MCF 10A (cell line): ENCODE measurements at places on chromosomes 1 and 21. TPM values are rescaled to one million over a fixed set of nuclear protein-coding genes. Genes with fewer than 3 reads are reported as not detected.

TTC39A gene
- 0.35 and 1.2 TPM in 2 replicates for total RNA-seq

SLC44A5 gene
- 11.6 and 14.3 TPM in 2 replicates for total RNA-seq

OR2T2 gene
- total RNA-seq = not detected in 2 replicates

FCRL6 gene
- not detected in 2 replicates for total RNA-seq

CLEC20A gene
- not detected in 2 replicates for total RNA-seq

DNA sequence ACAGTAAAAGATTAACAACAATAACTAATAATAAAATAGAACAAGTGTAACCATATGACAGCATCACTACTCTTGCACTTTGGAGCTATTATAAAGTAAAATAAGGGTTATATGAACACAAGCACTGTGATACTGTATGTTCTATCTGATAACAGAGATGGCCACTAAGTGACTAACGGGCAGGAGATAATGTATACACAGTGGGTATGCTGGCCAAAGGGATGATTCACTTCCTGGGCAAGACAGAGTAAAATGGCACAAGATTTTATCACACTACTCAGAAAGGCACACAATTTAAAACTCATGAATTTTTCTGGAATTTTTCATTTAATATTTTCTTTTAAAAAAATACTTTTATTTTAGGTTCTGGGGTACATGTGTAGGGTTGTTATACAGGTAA, 12.3 kb downstream of the SLC9C2 start:
- peak; percentile 61 for DNase-seq

DNA sequence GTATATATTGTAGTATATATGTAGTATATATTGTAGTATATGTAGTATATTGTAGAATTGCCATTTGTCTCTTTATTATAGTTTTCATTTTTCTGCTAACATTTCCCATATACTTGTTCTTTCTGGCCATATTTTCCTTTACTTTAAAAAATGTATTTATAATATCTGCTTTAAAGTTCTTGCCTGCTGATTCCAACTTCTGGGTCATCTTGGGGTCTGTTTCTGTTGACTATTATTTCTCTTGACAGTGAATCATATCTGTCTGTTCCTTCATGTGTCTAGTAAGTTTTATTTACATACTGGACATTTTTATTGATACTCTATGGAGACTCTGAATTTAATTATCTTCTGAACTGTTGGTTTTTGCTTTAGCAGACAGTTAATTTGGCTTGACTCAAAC, 45.9 kb downstream of the MARK1 start:
- no peak for DNase-seq

- DNase-seq = no peak
Measured at GRCh38 chr1:173297798-173298391, 90.8 kb upstream of the TNFSF4 start.

DNA sequence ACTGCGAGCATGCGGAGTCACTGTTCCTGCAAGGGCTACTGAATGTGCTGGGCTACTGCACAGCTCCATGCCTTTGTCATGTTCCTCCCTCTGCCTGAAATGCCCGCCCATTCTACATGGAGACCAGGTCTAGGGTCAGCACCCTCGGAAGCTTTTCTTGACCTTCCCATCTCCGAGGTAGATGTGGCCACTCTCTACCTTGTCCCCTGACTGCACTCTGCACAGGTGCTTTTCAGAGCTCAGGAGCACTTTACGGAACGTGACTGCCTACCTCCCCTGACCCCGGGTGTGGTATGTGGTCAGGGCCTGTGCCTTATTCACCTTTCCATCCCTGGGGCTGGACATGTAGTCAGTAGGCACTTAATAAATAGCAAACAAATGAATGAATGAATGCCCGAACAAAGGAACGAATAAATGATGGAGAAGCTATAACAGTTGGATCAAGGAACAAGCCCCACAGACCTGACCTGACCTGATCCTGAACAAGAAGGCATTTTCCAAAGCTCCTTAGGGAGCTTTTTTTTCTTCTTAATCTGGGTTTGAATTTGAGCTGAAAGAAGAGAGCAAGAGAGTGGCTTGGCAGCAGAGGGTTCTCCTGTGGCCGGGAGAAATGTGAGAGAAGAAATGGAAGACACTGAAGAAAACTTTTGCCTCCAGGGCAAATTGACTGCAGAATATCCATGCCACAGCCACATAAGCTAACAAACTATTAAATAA, 7.9 kb downstream of the RD3 start:
- no peak for DNase-seq

PIP5K1A gene
- total RNA-seq = 150 and 163 TPM in 2 replicates

- DNase-seq = no peak
Measured at GRCh38 chr1:155466617-155466972, 96.0 kb downstream of the ASH1L start.

GRCh38 chr1:2174348-2175054, 20.1 kb downstream of the FAAP20 start:
- peak; percentile 59 for DNase-seq

ZNF697 gene
- total RNA-seq = 12.2 and 13.2 TPM in 2 replicates

ZNF683 gene
- total RNA-seq = not detected in 2 replicates

GRCh38 chr1:15413563-15414444, 4.1 kb downstream of the EFHD2 start:
- no peak for DNase-seq

DNA sequence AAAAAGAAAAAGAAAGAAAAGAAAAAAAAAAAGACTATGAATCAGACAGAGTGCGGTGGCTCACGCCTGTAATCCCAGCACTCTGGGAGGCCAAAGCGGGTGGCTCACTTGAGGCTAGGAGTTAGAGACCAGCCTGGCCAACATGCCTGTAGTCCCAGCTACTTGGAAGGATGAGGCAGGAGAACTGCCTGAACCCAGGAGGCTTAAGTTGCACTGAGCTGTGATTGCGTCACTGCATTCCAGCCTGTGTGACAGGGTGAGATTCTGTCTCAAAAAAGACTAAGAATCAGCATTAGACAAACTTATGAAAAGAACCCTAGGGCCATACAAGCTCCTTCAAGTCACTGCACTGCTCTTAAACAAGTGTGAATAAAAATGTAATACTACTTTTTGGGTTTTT, 16.9 kb downstream of the PSMB4 start:
- peak; percentile 44 for DNase-seq

- DNase-seq = peak; percentile 16
Measured at GRCh38 chr1:160429125-160429561, 28.8 kb downstream of the VANGL2 start.

KIFAP3 gene
- total RNA-seq = 29.2 and 41.1 TPM in 2 replicates

NPHS2 gene
- total RNA-seq = not detected in 2 replicates

ACTL8 gene
- total RNA-seq = 0.23 TPM in 1 of 2 replicates, not detected in the other

DNA sequence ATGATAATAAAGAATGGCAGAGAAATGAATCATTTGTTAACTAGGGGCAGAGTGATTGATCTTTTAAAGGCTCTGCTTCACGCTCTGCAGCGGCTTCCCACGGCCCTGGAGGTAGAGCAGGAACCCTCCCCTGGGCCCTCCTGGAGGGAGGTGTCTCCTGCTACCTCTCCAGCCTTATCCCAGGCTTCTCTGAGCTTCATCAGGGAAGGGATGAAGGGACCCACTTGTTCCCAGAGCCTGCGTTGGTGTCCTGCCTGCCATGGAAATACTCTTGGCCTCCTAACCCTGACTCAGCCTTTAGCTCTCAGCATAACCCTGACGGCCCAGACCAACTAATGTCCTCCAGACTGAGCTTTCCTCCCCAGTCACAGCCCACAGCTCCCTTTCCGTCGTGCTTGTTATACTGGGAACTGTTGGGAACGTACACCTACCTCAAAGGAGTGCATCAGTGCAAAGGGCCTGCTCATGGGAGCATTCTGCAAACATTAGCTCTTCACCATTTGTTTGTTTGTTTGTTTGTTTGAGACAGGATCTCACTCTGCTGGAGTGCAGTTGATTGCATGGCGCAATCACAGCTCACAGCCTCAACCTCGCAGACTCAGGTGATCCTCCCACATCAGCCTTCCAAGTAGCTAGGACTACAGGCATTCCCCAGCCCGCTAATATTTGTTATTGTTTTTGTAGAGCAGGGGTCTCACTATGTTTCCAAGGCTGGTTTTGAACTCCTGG, 17.4 kb upstream of the HNRNPU start:
- no peak for DNase-seq

- DNase-seq = no peak
Measured at GRCh38 chr21:41338455-41338854, 21.9 kb downstream of the FAM3B start.

- DNase-seq = no peak
Measured at GRCh38 chr1:178529364-178530036, 16.6 kb downstream of the TEX35 start.

GRCh38 chr1:74199504-74199903, 1.5 kb downstream of the FPGT start:
- DNase-seq = no peak

DNA sequence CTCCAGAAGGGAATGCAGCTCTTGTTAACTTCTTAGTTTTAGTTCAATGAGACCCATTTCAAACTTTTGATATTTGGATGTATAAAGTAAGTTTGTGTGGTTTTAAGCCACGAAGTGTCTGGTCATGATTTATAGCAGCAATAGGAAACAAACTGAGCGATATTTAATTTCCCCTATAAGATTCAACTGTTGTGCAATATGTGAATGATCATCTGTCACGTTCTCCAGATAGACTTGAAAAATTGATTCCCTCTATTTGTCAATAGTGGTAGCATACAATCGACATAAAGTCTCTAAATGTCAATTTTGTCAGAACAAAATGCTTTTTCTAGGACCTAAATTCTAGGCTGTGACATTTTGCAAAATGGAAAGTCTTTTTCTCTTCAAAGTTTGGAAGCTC, 240.1 kb downstream of the KCTD3 start:
- DNase-seq = no peak

- peak; percentile 62 for DNase-seq
Measured at GRCh38 chr1:214472364-214472763, 79.0 kb downstream of the PTPN14 start.

DNA sequence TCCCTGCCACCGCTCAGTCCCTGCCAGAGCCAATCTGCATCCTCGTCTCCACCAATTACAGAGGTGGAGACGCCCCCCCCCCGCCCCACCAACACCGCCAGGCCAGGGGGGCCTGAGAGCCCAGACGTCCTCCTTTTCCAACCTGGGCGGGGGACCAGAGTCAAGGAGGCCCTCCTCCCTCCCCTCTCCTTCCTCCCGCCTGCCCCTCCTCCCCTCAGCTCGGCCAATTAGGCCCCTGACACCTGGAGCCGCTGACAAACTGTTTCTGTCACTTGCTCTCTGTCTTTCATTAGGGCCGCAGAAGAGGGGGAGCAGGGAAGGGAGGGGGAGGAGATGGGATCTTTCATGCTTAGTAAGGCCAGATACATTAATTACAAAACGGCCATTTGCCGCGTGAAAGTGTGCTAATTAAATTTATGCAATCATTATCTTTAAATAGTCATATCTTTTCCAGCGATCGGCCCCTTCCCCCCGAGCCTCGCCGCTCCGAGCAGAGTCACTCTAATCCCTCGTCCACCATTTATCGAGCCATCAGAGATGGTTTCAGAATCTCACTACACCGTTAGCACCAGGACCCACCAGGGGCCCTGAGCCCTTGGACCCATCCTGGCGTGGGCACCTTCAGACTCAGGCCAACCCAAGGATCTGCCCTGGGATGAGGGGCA, 94.7 kb downstream of the PAX7 start:
- no peak for DNase-seq

DNA sequence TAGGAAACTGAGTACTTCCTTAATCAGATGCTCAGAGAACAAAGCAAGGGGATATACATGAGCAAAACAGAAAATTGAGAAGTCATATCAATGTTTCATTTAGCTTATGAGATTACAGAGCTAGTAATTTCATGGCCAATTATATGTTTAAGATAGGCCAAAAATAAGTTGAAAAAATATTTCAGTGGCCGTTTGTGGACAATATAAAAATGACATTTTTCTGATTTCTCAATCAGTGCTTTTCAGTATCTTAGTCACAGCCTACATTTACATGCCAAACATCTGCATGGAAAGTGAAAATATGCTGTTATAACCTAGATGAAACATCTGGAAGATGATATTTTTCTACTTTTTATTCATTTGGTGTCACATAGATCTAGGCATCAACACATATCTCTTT, 192.5 kb downstream of the HLX start:
- DNase-seq = no peak

DNA sequence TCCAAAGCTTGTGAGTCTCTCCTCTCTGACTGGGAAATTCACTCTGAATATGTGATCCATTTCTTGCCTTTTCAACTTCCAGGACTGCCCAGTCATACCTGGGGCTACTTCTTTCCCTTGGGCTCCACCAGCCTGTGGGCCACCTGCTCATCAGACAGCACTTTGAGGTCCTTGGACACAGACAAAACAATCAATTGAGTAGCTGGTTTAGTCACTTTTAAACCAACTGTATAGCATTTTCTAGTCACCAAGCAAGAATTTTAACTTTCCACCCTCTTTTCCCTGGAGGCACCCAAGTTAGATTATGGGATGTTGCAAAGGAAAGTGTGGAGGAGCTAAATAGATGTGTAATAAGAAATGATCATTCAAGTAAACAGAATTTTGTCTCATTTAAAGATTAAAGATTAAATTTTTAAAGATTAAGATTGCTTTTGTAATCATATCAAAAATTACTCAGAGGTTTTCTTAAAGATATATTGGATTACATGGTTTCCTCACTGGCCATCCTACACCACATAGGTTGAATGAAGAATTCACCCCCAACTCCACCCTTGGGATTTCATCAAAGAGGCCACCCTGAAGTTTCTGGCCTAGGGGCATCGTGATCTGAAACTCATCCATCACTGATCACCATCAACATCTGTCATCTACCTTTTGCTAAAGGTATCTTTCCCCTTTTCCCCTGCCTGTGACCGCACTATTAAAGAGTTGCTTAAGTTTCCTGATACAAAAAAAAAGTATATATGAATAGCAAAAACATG, 219.2 kb upstream of the NR5A2 start:
- no peak for DNase-seq

- no peak for DNase-seq
Measured at GRCh38 chr21:26391166-26391565, 181.9 kb downstream of the CYYR1 start.

TRABD2B gene
- total RNA-seq = 0.96 and 2.6 TPM in 2 replicates

- DNase-seq = no peak
Measured at GRCh38 chr1:14940285-14940870, 213.2 kb upstream of the TMEM51 start.

TMPRSS15 gene
- total RNA-seq = 3.3 and 3.6 TPM in 2 replicates

GRCh38 chr1:77847621-77848080, 40.8 kb upstream of the NEXN start:
- no peak for DNase-seq

GRCh38 chr1:209547626-209548025, 35.9 kb upstream of the CAMK1G start:
- DNase-seq = no peak

DNA sequence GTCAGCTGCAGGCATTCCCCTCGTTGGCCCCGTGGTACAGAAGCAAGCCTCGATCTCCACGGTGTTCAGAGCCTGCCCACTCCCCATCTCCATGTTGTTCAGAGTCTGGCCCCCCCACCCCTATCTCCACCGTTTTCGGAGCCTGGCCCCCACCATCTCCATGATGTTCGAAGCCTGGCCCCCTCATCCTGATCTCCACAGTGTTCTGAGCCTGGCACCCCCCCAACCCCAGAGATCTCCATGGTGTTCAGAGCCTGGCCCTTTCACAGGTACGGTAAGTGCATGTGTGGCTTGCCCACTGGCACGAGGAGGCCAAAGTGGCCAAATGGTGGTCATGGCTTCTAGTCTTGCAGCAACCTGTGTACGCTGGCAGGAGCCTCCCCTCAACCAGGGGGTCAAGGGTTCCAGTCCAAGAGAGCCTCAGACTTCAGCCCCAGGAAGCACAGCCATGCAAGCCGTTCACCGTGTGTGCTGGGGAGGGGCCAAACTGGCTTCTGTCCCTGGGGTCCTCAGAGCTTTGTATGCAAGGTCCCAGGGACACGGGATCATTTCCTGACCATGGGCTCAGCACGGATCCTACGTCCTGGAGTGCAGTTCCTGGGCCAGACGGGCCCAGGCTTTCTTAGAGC, 13.3 kb upstream of the PCBP3 start:
- DNase-seq = no peak

- DNase-seq = peak; percentile 85
Measured at GRCh38 chr1:17632541-17633184, 93.2 kb downstream of the ARHGEF10L start.
